ENCODE measurements at places on chromosomes 2 and 18.

DNA sequence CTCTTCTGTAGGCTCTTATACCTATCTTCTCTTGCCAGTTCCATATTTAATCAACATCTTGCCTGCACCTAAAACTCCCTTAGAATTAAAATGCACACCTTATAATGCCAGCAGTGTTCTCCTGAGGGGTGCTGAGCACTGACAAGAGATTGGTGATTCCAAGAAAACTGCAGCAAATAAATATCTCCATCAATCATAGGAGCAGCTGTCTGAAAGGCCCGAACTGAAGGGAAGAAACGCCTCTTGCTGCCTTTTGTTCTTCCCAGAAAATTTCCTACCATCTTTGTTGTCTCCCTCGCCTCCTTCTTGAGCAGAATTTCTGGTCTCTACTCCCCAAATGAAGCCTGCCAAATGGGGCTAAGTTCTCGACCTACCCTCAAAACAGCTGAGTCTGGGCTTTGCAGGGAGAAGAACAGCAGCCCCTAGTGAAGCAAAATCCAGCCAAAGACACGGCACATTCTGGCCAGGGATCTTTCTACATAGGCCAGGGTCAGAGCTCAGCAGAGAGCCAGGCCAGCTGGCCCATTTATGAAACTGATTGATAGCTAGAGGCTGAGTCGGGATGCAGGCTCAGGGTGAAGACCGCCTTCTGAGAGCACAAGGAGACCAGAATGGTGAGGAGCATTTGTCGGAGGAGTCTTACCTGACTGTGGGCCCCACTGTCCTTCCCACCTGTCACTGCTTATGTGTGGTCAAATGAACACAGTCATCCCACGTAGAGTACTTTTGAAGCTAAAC is 20.4 kb upstream of the TMEM247 start:
- no peak for DNase-seq

DNA sequence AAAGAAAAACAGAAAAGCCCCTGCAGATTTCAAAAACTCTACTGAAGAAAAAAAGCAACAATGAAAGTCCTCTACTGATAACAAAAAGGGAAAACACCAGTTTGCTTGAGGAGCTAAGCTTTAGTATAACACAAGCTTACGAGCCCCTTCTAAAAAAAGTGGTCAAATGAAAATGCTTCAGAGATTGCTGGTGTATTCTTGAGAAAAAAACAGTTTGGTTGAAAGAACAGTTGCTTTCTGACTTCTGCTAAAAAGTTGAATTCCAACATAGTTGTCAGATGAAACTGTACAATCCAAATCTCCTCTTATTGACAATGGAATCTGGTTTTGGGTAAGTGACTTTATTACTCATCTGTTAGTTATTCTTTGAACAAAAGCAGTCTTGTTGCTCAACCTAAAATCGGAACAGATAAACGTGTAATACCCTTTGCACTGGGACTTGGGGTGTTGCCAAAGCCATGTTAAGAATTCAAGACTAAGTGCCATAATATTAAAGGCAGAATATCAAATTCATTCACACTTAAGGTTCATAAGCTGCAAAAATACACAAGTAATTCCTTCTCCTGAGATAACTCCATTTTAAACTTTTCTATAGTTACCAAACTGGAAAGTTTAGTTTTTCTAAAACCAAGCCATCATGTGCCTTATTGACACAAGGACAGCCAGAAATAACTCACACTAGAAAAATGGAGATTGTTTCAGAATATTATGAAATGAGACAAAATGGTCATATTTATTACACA is 45.3 kb upstream of the SPAG16 start:
- no peak for DNase-seq

- DNase-seq: no peak
Measured at GRCh38 chr2:176088937-176089842, 3.3 kb upstream of the HOXD13 start.

- peak; percentile 42 for DNase-seq
Measured at GRCh38 chr2:23426263-23426905, 41.4 kb downstream of the KLHL29 start.

GRCh38 chr2:210460322-210461227 is 16.0 kb downstream of the LANCL1 start:
- no peak for DNase-seq

DNA sequence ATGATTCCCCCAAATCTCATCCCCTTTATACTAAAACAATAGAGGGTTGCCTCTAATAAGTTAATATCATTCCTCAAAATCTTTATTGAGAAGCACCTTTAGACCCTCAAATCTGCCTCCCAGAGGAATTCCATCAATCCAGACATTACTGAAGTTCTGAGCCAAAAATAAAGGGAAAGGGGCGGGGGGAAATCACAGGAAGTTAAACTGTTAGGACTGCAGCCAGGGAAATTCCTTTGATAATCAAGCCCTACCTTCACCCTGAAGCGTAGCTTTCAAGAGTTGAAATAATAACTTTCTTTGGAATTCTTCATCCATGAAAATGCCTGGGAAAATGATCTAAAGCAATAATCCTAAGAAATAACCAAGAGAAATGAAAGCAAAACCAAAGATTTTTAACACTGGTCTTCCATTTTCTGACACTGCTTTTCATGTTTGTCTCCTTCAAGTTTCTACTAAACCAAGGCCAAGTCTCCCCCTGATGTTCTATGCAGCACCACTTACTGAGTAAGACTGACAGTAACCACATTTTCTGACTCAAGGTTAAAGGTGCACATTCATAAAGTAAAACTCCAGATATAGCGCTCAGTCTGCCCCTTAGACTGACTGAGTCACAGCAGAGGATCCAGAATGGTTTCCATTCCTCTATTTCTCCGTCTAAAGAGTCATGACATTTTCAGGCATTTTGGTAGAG is 78.2 kb downstream of the TCF4 start:
- DNase-seq: no peak

DNA sequence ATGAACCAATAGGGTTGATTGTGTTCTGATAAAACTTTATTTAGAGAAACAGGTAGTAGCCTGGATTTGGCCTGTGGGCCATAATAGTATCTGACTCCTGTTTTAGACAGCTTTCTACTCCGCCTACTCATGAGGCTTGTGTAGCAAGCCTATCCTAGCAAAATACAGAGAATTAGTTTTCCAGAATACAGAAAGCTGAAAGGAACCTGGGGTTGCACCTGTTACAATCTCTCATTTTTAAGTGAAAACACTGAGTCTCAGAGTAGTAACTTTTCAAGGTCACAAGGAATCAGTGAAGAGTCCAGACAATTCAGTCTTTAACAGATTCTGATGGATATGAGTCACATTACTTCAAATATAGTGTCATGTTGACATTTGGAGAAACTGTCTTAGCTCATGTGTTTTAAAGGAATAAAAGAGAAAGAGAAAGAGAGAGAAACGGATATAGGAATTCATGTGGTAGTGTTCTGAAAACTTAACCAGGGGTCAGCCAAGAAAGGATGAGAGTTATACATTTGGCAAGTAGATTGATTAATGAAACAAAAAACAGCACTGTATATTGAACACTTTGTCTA is 17.0 kb downstream of the ARHGAP28 start:
- no peak for DNase-seq

GRCh38 chr2:128264881-128265607 is 53.6 kb downstream of the HS6ST1 start:
- DNase-seq: no peak

- DNase-seq: no peak
Measured at GRCh38 chr2:120204945-120205670, 18.1 kb downstream of the TMEM185B start.

GRCh38 chr2:152433289-152433688 is 98.3 kb downstream of the FMNL2 start:
- no peak for DNase-seq

GRCh38 chr2:65658881-65659280 is 226.5 kb upstream of the SPRED2 start:
- no peak for DNase-seq

DNA sequence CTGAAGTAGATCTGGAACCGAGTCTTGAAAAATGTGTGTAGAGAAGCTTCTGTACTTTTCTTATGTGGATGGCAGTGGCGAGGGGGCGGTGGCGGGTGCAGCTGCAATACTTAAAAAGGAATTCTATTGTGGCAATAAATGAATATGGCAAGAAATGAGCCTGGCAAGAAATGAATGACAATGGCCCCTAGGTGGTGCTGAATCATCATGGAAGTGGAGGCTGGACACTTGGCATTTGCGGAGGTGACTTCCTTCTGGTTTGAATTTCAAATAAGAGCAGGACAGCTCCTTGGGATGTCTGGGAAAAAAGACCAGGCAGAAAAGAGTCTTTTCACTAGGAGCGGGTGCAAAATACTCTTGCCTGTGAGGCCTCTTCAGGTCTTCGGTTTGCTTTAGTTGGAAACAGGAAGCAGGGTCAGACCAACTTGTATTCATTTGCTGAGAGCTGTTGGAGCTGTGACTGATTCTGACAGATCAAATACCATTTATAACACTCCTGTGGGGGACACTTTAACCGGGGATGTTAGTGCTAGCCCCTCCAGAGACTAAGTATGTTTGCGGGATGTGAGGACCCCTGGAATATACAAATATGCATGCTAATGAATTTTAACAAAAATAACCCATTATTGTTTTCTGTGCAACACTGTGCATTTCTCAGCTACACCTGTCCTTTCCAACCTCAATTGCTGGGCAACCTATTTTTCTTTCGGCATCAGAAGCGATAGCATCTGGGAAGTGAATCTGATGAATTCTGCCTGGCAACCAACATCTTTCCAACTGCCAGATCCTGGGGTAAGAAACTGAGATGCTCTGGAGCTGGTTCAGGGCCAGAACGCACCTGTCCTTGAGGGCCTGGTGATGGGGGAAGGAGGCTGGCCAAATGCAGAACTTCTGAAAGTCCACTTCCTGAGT is 35.4 kb downstream of the FASTKD2 start:
- peak; percentile 59 for DNase-seq

DNA sequence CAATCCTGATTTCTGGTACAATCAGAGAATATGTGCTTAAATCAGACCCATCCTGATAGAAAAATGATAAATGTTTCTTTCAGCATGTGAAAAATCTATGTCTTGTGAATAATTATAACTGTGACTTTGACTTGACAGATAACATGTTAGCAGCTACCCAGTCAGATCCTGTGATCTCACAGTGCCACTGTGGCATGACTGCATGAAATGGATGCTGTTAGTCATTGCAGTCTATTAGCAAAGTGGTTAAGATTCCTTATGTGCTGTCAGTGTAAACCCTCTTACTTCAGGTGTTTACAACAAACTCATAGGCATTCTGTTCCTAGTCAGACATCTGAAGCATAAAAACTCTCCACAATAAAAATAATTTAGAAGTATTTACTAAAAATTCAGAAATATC is 244.6 kb upstream of the RND3 start:
- DNase-seq: no peak

GRCh38 chr18:61694236-61694635 is 198.6 kb downstream of the RNF152 start:
- DNase-seq: no peak

- no peak for DNase-seq
Measured at GRCh38 chr18:53887447-53887846, 337.0 kb downstream of the MBD2 start.

DNA sequence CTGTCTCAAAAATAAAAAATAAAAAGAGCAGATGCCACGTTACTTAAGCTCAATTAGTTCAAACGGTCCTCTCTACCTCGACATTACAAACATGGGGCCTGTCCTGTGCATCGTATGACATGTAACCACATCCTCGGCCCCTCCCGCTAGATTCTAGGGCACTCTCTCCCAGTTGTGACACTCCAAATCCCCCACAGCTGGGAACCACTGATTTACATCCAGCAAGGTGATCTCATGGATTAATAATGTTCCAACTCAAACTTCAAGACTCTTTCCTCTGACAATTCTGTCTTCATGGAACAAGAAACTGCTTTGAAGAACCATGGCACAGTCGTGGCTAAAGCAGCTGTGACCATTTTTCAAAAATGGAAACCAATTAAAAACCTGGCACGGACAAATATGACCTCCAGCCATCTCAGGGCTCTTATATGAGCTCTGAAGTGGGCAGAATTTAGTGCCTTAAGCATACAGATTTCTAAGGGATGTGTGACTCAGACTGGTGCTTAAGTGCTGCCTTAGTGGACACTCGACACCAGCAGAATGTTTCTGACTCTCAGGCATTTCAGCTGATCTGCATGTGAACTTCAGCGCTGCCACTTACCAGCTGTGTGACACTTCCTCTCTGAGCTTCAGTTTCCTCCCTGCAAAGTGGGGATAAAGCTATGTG is 31.7 kb upstream of the ASAP2 start:
- DNase-seq: no peak

GRCh38 chr2:109164739-109165221 is 35.8 kb downstream of the SH3RF3 start:
- no peak for DNase-seq

- peak; percentile 55 for DNase-seq
Measured at GRCh38 chr2:203328760-203329540, 756 bp downstream of the ABI2 start.

GRCh38 chr18:32358075-32358474 is 112.6 kb downstream of the GAREM1 start:
- DNase-seq: no peak

DNA sequence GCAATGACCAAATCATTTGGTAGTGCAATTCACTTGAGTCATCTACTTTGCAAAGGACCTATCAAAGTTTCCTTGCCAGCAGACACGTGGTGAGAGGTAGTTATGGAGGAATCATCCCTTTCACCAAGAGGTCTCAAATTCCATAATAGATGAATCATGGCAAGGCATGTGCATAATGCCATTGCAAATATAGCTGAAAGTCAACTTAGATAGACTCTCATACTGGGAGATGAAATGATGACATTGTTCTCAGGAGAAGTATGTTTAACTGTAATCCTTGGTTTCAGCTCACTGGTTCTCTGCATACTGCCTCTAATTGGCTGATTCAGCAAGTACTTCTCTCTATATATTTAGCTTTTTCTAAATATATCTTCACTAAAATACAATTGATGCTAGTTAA is 57.2 kb downstream of the CALCRL start:
- no peak for DNase-seq

DNA sequence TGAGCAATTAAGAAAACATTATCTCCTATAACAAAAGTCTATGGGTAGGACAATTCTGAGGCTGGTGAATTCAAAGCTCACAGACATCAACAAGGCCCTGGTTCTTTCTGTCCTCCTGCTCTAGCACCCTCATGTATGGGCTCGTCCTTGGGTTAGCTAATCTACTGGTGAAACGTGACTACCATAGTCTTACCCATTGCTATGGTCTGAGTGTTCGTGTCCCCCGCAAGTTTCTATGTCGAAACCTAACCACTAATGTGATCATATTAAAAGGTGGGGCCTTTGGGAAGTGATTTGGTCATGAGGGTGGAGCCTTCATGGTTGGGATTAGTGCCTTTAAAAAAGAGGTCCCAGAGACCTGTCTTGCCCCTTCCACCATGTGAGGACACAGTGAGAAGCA is 564.7 kb downstream of the TNS1 start:
- DNase-seq: no peak

- DNase-seq: no peak
Measured at GRCh38 chr2:13504808-13505207, 788.1 kb downstream of the TRIB2 start.

Measured in heart left ventricle (tissue), 16 donors.